ENCODE measurements at places on chromosomes 1 and 21.

DNA sequence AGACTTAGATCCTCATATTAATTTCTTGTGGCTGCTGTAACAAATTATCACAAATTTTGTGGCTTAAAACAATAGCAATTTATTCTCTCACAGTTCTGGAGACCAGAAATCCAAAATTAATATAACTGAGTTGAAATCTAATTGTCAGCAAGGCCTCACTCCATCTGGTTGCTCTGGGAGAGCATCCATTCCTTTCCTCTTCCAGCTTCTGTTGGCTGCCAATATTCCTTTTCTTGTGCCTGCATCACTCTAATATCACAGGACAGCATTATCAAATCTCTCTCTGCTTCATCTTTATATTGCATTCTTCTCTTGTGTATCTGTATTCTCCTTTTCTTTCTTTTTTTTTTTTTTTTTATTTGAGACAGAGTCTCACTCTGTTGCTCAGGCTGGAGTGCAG, 9.3 kb downstream of the SLC35A3 start:
- no peak for DNase-seq

GRCh38 chr1:157429601-157430240, 122.6 kb downstream of the FCRL5 start:
- no peak for DNase-seq

- peak; percentile 28 for DNase-seq
Observed at GRCh38 chr1:154733621-154734020, 125.6 kb upstream of the ADAR start.

DNA sequence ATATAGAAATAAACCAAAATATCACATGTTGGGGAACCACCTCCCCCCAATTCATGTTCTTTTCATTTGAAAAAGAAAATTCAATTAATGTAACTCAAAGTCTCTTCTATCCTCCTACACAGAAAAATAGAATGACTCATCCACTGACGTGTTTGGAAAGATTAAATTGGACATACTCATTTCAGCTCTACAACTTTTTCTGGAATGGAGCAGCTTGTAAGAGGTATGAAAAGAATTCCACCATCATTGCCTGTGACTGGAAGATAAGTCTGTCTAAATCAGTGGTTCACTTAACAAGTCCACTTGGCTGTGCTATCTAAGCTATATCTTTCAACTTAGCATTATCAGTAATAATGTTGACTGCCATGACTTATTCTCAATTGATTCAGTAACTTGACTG, 702.3 kb downstream of the BRINP3 start:
- DNase-seq = no peak

DNA sequence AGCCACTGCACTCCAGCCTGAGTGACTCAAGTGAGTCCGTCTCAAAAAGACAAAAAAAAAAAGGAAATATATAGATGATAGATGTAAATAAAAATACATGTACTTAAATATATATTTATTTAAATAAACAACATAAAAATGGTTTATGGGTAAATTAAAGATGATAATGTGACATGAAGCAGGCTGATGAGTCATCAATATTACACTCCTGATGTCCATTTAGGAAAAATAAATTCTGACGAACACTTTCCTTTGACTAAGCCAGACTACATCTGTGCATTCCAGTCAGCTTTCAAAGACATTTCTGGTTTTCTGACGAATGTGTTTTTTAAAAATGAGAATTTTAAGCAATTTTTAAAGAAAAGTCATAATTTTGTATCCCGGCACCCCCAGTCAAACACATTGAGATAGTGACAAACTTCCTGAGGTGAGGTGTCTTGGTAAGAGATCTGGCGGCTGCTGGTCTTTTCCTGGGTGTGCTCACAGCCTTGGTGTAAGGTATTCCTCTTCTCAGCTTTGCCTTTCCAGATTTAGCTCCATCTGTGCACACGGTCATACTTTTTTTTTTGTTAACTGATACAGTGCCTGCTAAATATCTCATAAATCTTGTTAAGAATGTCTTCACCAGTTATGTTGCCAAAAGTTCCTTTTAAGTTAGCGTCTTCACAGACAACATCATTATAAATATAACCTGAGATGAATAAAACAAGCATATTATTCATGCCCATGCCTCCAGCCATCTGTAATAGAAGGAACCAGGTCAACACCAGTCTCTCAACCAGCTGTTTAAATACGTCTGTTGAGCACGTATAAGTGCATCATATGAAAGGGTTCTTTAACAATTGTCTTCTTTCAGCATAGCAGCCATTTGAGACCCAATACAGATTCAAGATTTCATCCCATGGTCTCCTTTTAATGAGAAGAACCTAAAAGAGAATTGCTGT, 214.5 kb upstream of the PLD5 start:
- no peak for DNase-seq

Data from activated T-cell treated with anti-CD3 and anti-CD28 coated beads, Interleukin-2, amount 50 U/mL, for 24 hours (primary cell).